ENCODE measurements at places on chromosomes 7 and 10.

DNA sequence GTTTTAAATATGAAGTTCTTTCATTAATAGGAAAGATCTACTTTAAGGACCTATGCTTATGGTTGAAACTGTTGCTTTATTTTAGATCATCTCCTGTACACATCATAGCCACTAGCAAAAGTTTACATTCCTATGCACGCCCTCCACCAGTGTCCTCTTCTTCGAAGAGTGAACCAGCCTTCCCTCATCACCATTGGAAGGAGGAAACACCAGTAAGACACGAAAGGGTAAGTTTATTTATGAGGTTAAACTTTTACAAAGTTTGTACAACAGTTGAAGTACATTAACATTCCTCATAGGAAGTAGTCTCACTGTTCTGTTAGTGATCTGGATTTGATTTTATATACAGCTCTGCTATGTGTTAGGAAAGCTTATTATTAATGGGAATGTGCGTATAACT lies 16.9 kb downstream of the HBP1 start:
- no peak for DNase-seq

GRCh38 chr7:76372984-76373833 lies 14.4 kb upstream of the YWHAG start:
- DNase-seq, result no peak

DNA sequence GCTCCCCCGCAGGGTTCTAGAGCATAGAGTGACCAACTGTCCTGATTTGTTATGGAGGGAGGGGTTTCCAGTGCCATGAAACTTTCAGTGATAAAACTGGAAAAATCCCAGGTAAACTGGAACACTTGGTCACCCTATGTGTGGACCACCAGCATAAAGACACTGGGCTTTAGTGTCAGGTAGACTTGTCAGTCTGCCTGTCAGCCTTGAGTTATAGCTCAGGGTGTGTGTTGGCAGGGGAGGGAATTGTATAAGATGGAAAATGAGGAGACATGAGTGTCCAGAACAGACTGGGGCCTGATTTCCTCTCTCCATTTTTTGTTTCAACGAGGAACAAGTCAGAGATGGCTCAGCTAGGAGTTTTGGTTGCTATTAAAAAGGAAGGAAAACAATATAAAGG lies 10.2 kb upstream of the EFCAB10 start:
- DNase-seq, result no peak

DNA sequence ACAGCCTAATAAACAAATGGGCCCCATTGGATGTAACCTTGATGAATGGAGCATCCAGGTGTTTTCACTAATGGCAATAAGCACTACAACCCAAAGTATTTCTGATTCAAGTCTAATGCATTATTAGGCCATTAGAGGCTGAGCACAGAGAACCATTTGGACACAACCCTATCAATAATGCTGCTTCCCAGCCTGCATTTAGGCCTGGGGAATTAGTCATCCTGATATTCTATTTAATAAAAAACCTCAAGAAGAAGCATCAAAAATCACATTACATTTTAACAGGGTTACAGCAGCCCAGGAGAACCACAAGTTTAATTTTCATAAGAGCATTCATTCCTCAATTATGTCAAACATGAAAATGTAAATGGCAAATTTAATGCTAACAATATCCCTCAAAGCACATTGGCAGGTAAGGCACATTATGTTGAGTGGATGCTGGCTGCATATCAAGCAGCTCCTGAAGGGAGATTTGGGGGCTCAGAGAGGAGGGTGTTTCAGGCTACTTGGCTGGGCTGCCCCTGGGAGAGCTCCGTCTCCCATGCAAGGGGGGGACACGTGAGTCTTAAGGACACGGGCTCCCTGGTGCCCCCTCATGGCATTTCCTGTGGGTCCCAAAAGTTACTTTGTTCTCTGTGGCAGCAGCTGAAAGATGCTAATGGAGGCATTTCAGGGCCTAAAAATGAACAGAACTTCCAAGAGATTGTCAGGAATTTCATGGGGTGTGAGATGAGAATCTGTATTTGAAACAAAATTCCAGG lies 143.4 kb downstream of the HERPUD2 start:
- DNase-seq, result no peak

- no peak for DNase-seq
Observed at GRCh38 chr7:100649826-100650565, 6.3 kb downstream of the ACTL6B start.

DNA sequence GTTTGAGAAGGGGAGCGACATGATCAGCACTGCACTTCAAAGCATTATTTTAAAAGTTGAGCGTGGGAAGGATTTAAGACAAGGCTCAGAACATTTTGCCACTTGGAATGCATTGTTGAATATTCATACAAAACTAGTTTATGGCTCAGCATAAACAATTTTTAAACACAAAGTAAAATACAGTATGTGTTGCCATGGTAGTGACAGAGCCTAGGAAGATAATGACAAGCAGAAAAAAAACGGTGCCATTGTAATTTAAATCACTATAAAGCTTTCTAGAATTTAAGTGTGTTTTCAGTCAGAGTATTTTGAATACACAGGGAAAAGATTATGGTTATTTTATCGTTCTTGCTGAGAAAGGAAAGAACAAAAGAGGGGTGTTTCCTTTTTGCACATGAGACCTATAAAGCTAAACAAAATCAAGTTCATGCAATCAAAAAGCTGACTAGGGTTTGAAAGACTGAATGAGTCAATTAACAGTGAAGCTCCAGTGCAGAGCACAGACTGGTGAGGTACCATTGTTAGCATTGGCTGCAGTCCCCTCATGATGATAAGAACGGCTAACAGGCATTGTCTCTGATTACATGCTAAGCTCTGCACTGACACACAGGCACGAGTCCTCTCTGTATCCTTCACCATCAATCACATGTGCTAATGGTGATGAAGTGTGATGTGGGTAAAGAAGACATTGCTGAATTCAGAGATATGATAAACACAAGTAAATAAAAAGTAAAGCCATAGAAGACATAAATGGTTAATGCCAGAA lies 181.9 kb upstream of the VSTM2A start:
- DNase-seq, result no peak

GRCh38 chr7:108643136-108643535 lies 73.5 kb downstream of the DNAJB9 start:
- no peak for DNase-seq

GRCh38 chr10:18113881-18114280 lies 26.3 kb upstream of the CACNB2 start:
- DNase-seq, result no peak

DNA sequence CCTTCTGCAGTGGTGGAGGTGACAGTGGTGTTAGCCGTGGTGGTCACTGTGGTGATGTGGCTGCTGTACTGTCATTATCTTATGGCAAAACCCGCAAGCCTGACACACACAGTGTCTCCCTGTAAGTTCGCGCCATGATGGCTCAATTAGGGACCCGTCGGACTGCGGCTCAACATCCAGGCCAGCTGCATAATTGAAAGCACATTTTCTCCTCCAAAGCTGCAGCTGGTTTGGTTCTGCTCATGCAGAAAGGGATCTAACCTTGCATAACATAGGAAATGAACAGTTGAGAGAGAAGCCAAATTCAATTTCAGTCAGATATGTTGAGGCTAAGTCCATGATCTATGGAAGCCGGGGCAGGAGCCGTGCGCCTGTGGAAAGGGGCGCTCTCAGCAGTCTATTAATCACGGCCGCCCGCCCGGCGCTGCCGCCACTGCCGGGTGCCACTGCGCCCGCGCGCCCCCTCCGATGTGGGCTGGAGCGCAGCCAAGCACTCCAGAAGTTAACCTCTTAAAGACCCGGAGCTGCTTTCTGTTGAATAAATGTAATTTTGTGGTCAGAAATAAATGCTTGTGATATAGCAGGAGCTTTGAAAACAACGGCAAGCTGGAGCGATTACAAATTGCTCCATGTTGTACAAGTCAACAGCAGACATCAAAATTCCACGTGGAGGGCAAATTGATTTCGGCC lies 227.7 kb downstream of the CUX1 start:
- DNase-seq, result peak; percentile 37

- DNase-seq, result no peak
Observed at GRCh38 chr7:36710186-36710791, 14.0 kb downstream of the AOAH start.

DNA sequence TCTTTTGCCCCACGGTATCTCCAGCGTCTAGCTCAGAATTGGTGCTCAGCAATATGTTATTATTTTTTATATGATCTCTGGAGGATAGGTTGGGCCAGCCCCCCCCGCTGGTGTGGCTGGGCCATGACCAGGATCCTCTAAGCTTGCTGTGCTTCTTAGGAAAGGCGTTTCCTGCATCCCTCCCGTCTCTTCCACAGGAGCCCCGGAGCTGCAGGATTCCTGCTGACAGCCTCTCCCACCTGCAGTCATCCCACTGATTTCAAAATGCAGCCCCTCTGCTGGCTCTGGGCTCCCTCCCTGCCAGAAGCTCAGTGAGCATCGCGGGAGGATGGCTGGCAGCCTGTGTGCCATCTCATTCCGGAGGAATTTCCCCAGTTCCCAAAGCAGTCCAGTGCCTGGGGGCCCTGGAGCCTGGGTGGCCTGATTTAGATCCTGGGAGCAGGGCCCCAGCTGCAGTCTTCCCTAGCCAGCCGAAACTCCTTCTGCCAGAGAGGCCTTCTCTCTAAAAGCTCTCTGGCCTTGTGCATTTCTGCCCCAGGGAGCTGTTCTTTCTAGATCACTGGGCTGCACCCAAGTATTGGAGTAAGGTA lies 21.8 kb upstream of the GOLGA7B start:
- DNase-seq, result no peak

DNA sequence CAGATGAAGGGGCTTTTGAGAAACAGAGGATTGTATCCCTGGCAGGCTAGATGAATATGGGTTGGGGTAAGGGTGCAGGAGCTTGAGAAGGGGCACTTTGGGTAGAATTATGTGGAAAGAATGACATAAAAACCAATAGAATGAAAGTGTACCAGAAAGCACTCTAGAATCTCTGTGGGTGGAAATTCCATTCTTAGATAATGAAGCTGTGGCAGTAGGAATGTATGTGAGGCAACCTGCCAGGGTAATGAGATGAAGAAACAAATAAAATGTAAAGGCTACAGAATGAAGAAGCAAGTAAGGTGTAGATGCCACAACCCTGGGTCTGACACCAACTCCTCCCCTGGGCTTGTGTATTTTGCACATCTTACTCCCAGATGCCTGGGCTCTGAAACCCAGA lies 16.8 kb downstream of the NOBOX start:
- DNase-seq, result no peak

Measured in Jurkat, Clone E6-1 (cell line).